ENCODE measurements at places on chromosomes 2 and 18.

DNA sequence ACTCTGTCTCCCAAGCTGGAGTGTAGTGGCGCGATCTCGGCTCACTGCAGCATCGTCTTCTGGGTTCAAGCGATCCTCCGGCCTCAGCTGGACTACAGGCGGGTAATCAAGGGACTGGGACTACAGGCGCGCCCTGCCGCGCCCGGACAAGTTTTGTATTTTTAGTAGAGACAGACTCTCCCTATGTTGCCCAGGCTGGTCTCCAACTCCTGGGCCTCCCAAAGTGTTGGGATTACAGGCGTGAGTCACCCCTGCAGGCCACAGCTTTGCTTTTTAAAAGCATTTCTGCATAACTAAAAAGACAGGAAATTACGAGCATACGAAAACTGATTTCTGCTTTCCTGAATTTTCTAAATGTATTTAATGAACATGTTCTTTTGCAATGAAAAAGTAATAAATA lies 916 bp upstream of the OSBPL1A start:
- no peak for DNase-seq

- no peak for DNase-seq
These were observed 204.9 kb upstream of the SALL3 start for GRCh38 chr18:78774741-78775141.

DNA sequence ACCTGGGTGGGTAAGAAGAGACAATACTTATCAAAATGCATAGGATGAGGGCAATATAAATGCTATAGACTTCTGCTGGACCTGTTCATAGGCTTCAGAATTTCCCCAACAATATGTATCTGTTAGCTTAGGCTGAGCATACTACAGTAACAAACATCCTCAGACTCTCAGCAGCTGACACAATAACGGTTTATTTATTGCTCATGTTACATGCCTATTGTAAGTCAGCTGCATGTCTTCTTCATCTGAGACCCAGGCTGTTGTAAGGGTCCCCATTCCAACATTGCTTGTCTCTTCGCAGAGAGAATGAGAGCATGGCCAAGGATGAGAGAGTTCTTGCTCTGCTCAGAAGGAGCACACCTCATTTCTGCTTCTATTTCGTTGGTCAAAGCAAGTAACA lies 150.7 kb downstream of the TMEM200C start:
- no peak for DNase-seq

GRCh38 chr2:222862106-222862908 lies 1.5 kb downstream of the ACSL3 start:
- DNase-seq = no peak

- DNase-seq = no peak
These were observed 81.8 kb upstream of the HPCAL1 start for GRCh38 chr2:10220902-10221391.

DNA sequence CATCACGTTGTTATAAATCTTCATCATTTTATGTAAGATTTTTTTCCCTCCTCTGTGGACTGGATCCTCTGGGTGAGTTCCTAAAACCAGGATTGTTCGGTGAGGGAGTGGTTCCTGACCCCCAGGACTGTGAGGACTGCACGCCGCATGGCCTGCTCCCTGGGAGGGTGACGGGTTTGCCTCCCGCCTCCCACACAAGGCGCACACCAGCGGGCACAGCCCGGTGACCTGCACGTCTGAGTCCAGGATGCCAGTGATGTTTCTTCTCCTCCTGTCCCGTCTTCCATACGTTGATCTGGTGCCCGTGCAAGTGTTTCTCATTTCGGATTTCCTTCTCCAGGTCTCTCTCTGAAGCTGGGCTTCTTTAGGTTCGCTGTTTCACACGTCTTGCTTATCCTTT lies 27.1 kb downstream of the CTDP1 start:
- no peak for DNase-seq

DNA sequence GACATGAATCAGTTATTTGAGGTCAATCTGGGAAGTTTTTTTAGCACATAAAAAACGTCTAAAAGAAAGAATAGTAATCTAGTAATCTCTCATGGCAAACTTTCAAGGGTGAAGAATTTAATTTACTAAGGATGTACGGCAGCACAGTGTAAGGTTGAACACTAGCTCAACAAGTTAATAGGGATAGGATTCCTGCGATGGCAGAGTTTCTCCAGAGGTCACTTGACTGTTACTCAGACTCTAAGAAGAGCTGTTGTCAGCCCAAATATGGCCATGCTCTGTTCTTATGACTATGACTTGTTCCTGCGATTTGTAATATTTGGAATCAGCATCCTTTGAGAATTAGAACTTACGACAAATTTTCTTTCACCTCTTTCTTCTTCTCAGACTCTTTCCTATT lies 553.3 kb upstream of the TNP1 start:
- no peak for DNase-seq

GRCh38 chr2:200360364-200360763 lies 53.9 kb downstream of the SPATS2L start:
- no peak for DNase-seq

Data from KG1 (cell line).